ENCODE measurements at places on chromosomes 3 and 15.

- DNase-seq, result no peak
Measured at GRCh38 chr3:20317616-20318015, 131.6 kb upstream of the SGO1 start.

GRCh38 chr15:31277335-31278060 is 49.1 kb upstream of the KLF13 start:
- DNase-seq, result no peak

GRCh38 chr3:176097027-176097426 is 1100.3 kb downstream of the TBL1XR1 start:
- no peak for DNase-seq

DNA sequence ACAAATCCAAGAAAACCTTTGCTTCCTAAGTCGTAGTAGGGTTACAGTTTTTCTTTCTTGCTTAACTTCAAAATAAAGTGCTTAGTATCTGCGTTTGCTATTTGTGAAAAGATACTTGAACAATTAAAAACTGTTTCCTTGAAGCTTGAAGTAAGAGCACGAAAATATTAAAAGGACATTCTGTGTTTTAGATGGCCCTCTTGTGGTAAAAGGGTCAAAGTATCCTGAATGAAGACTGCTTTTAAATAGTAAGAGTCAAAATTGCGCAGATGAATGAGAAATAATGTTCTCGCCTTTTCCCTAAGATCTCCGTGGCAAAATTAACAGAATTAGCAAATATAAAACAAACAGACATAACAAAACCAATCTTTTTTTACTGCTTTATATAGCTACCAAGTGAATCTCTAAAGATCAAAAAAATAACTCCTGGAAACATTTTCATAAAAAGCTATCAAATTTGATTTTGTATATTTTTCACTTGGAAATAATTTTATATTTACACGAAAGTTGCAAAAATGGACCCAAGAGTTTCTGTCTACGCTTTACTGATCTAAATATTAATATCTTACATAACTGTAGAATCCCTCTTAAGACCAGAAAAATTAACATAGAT is 175.4 kb downstream of the MBNL1 start:
- DNase-seq, result peak; percentile 42

DNA sequence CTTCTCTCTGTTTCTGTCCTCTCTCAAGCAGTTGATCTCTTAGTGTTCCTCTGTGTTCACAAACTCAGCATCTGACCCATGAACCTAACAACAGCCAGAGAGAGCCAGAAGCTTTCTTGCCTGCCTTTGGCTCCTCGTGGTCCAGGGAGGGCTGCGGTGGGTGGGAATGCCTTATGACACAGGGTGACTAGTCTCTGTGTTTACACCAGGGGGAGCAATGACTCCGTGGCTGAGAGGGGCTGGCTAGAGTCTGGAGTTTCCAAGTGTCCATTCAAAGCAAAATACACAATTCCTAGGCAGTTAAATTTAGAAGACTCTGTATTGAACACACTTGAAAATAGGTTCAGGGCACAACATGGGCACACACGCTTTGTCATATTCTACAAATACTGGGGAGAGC is 370.0 kb upstream of the FRG2C start:
- peak; percentile 79 for DNase-seq

- no peak for DNase-seq
Measured at GRCh38 chr15:100999369-100999768, 80.2 kb downstream of the LRRK1 start.

DNA sequence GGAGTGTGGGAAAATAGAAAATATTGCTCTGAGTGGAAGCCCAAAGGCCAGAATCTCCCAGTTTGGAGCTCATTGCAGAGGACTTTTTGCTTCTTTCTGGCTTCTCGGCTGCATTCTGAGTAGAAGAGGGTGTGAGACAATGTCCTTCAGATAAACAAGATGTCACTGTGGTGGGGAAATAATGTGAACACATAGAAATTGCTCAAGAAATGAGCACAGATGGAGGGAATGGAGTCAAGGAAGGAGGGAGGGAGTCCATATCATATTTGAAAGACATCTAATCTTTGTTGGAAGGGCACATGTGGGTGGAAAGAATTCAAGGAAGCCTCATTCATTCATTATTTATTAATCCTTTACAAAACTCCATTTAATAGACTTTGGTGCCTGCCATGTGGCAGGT is 145.3 kb downstream of the FAM43A start:
- DNase-seq, result no peak

DNA sequence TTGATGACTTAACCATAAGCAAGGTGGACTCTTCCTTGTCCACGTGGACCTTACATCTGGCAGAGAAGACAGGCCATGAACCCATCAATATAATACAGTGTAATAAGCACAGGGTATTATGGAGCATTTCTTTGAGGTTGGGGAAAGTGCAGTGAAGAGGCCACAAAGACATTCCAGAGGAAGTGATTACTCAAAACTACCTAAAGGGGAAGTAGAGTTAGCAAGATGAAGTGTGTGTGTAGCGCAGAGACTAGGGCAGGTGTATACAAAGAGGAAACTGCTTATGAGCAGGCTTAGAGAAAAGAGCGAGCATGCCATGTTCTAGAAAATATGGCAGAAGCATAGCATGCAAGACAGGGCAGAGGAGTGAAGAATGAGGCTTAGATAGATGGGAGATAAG is 17.9 kb downstream of the CP start:
- DNase-seq, result no peak

DNA sequence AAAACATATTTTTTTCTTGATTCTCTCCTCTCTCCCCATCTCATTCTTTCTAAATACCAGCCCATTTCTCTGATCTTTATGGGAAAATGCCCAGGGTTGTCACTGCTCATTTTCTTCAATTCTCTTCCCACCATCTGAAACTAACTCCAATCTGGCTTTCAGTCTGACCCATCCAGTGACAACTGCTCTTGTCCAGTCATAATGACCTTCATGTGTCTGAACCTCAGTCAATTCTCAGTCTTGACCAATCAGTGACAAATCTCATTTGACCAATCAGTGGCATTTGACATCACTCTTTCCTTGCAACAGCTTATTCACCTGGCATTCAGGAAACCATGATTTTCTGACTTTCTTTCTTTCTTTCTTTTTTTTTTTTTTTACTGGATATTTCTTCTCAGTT is 15.1 kb downstream of the VEPH1 start:
- DNase-seq, result no peak

DNA sequence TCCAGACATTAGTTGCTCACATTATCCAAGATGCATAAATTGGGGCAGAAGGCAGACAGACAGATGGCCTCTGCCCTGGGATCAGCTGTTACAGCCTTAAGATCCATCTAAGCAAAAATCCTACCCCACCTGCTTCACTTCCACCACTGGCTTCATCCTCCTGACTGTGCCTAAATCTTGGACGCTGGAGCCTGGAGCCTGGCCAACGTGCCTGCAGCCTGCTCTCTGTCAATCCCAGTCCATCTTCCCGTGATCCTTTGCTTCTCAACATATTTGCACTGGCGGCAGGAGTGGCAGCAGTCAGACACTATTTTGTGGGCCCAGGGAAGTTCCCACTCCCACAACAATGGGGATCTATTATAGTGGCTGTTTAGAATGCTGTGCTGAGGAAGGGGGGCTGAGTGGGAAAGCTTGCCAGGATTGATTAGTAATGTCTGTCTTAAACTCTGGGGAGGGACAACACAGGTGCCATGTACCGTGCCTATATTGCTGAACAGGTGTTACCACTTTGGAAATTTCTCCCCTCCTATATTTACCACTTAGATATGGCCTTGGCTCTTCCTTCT is 121.2 kb downstream of the MEGF11 start:
- no peak for DNase-seq

GRCh38 chr3:177367788-177368187 is 170.5 kb upstream of the TBL1XR1 start:
- no peak for DNase-seq

DNA sequence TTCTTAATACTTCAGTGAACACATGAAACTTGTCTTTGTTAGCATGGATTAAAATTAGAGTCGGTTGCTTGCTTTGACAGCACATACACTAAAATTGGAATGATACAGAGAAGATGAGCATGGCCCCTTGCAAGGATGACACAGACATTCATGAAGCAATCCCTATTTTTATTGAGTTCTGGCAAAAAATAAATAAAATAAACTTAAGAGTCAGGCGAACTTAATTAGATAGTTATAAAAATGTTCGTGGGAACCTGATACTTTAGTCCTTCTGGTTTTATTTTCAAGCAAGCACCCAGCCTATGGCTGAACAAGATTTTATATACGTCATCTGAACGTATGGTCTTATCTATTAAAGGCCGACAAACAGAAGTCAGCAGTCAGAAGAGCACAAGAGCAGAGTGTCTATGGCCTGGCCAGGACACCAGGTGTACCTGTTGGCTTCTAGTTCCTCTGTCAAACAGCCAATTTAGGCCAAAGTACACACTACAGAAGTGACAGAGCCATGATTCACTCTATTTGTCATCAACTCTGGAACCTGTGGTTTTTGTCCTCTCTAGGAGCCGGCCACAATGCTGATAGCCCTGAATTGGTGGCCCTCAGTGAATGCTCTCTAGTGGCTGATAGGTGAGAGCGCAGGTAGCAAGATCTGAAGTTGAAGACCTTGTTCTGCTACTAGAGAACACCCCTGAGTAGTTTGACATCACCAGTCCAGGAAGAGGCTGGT is 64.3 kb downstream of the LEO1 start:
- DNase-seq, result no peak

DNA sequence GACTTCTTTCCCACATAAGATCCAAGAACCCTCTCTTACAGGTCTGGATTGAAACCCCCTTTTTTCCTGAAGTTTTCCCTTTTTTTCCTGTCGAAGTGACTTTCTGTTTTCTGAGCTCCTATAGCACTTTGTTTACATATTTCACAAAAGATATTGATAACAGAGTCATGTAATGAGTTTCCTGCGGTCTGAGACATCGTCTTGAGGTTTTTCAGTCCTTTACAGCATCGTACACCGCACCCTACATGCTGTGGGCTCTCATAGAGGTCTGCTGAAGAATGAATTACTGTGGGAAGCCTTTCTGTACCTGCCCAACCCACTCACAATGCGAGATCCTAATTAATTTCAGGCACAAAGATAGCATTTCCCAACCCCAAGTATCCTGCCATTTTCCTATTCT is 53.1 kb downstream of the MCF2L2 start:
- DNase-seq, result no peak

- DNase-seq, result no peak
Measured at GRCh38 chr3:59271971-59272370, 222.1 kb upstream of the CFAP20DC start.

- DNase-seq, result no peak
Measured at GRCh38 chr3:144282313-144282712, 310.7 kb downstream of the DIPK2A start.

GRCh38 chr3:18556503-18557135 is 131.5 kb upstream of the SATB1 start:
- DNase-seq, result no peak

- DNase-seq, result no peak
Measured at GRCh38 chr3:120161902-120162301, 67.7 kb upstream of the GSK3B start.

GRCh38 chr3:71406972-71407810 is 176.3 kb downstream of the FOXP1 start:
- no peak for DNase-seq

DNA sequence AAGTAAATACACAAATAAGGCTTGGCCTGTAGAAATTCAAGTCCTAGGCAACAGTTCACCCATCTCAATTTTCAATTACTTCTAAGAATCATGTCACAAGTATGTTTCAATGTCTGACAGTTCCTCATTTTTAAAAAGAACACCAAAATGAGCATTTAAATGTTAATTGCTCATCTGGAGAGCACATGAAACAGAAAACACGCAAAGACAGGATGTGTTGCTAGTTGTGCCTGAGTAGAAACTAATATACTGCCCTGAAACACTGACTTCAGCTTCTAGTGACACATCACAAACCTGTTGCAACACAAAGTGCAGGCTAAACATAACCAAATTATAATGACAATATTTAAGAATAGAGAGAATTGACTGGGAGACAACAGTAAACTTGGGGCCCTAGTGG is 167.3 kb upstream of the THBS1 start:
- DNase-seq, result no peak

DNA sequence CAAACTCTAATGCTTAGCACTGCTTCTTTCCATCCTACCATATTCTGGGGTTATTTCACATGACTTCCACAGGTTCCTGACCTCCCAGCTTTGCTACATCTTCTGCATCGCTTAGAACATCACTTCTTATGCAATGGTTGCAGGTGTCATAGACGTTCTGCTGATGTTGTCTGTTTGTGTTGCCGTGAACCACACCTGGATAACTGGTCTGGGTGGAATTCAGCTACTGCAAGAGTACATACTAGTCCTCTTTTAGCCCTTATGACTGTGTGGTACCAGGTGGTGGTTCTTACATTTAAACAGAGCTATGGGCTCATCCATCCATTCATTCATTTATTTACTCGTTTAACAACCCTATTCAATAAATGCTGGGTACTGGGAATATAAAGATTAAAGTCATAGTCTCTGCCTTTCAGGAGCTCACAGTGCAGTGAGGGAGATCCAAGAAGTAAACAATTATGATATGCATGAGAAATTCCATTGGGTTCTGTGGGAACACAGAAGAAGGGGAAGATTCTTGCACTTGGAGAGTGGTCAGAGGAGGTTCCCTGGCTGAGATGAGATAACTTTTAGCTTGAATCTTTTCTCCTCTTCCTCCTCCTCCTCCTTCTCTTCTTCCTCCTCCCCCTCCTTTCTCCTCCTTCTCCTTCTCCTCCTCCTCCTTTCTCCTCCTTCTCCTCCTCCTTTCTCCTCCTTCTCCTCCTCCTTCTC is 30.8 kb downstream of the TMEM45A start:
- DNase-seq, result no peak

- no peak for DNase-seq
Measured at GRCh38 chr3:79973482-79973881, 205.7 kb upstream of the ROBO1 start.

DNA sequence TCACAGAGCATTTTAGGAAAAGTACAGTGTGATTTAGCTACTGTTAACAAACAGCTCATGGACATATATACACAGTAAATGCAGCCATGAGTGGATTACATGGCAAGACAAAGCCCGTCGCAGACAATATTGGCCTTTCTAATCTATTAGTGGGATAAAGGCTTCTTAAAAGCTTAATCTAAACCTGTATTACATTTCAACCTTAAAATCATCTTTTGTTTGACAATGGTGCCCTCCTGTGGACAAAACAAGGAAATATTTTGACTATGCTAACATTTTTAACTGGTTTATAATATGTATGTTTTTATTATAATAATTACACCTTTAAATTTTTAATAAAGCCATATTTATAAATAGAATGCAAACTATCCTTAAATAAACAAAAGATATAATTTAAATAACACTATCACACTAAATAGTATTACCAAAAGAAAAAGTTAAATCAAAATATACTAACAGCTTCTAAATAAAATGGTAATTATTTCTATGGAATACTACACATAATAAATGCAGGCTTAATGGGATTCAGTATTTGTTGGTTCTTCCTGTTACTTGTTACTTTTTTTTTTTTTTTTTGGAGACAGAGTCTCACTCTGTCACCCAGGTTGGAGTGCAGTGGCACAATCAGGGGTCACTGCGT is 38.6 kb downstream of the TAFA4 start:
- peak; percentile 42 for DNase-seq

DNA sequence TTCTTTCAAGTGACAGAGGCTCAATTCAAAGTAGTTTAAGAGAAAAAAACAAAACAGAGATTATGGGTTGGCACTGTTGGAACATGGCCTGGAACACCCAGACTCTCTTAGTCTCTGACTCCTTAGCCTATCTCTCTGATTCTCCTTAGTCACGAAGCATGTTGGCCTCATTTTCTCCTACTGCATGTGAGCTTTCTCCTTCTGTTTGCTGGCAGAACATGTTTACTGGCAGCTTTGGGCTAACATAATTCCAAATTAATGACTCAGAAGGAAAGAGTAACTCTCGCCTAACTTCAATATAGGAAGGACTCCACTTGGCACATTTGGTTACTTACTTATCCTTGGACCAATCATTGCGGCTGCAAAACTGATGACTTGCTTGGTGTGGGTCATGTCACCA is 21.7 kb upstream of the CCDC39 start:
- DNase-seq, result no peak

Data from COLO829 (cell line).